ENCODE measurements at places on chromosomes 2 and 18.

GRCh38 chr2:20150110-20150706 is 74.7 kb downstream of the SDC1 start:
- no peak for DNase-seq

GRCh38 chr18:51006061-51006818 is 23.8 kb upstream of the SMAD4 start:
- DNase-seq: no peak

- no peak for DNase-seq
These were observed 101.1 kb downstream of the MEMO1 start for GRCh38 chr2:31909661-31910060.

GRCh38 chr18:78169174-78169864 is 810.3 kb upstream of the SALL3 start:
- DNase-seq: no peak

DNA sequence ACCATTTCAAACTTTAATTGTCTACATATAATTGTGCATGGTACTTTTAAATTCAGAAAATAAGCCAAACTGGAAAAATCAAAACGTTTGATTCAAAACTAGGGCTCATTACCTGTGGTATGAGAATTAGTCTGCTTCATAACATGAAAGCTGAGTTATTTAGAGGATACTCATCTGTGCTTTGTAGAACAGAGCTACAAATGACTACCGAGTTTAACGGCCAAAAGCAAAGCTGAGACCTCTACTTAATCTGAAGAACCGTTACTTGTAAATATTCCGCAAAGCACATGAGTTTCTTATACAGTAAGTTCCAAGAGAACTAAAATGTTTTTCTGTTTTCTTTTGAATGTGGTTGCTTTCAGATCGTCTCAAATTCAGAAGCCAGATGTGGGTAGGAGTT is 123.7 kb upstream of the SMAD7 start:
- no peak for DNase-seq

DNA sequence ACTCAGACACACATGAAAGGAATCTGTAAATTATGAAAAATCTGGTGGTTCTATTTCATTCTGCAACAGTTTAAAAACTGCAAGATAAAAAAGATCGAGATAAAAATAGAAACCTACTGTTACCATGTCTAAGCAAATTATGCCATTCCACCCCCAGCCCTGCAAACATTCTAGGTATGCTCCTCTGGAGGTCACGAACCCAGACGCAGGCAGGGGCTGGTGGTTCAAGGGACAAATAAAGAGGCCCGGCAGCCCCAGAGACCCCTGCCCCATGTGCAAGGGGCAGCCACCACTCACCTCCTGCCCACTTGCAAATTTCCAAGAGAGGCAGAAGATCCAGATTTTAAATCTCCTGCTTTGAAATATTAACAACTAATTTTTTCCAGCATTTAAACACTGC is 210.5 kb downstream of the ANAPC1 start:
- DNase-seq: no peak

Measured in astrocyte of the cerebellum (primary cell).